ENCODE measurements at places on chromosomes 12 and 14.

GRCh38 chr12:80702889-80703805 lies 4.3 kb upstream of the MYF6 start:
- DNase-seq: no peak

- DNase-seq: no peak
These were observed 10.6 kb downstream of the SDS start for GRCh38 chr12:113392988-113393579.

- no peak for DNase-seq
These were observed 16.3 kb upstream of the BEGAIN start for GRCh38 chr14:100603341-100604120.

DNA sequence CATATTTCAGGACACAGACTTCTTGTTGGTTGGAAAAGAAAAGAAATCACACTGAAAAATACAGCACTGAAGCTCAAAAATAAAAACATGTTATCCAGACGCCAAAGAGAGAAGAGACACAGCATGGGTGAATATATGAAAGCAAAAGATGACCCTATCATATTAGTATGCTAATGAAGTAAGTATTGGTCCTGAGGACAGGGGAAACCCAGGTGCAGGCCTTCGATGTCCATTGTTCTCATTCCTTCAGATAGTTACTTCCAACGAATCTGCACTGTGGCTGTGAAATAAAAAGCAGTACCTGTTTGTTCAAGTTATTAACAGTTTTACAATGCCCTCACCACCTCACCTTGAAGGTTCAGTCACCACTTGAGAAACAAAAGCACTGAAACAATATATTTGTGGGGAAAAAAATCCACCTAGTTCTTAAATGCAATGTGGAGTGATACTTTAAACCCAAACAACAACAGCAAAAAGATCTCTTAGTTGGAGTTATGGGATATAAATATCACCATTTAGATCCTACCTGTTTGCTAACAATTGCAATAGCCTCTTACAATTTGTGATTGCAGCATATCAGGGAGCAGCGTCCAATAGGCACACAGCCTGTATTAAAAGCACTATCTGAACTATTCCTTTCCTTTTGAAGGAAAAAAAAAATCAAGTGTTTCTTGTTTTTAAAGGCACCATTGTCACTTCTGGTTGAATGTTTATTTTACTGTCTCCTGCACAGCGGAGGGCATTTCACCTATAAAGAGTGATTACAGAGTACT lies 188.1 kb downstream of the BCAT1 start:
- no peak for DNase-seq

- no peak for DNase-seq
These were observed 958 bp downstream of the SPATS2 start for GRCh38 chr12:49368240-49368600.

GRCh38 chr14:31939934-31940333 lies 137.2 kb upstream of the ARHGAP5 start:
- DNase-seq: no peak

DNA sequence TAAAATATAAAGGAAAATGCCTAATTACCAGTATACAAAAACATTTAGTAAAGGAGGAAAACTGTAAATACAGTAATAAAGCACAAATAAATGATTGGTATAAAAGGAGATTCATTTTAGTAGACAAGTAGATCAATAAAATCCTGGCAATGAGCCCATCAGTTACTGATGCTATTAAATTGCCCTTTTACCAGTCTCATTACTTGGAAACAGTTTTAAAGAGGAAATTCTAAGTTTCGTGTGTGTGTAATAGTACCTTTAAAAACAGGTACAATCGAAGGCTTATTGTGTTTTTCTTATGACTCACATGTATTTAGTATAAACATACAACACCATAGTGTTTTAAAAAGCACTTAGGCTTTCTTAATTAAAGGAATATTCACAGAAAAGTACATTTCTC lies 46.4 kb upstream of the SYT10 start:
- DNase-seq: no peak

- no peak for DNase-seq
These were observed 5.5 kb upstream of the SCARB1 start for GRCh38 chr12:124869059-124869665.

- DNase-seq: no peak
These were observed 4.0 kb downstream of the TRIP11 start for GRCh38 chr14:92035890-92036289.

- DNase-seq: no peak
These were observed 99.3 kb upstream of the IFNG-AS1 start for GRCh38 chr12:67889931-67890330.

- DNase-seq: no peak
These were observed 482 bp upstream of the IFI27L2 start for GRCh38 chr14:94129758-94130414.

- no peak for DNase-seq
These were observed 17.1 kb downstream of the SPX start for GRCh38 chr12:21543151-21543550.

DNA sequence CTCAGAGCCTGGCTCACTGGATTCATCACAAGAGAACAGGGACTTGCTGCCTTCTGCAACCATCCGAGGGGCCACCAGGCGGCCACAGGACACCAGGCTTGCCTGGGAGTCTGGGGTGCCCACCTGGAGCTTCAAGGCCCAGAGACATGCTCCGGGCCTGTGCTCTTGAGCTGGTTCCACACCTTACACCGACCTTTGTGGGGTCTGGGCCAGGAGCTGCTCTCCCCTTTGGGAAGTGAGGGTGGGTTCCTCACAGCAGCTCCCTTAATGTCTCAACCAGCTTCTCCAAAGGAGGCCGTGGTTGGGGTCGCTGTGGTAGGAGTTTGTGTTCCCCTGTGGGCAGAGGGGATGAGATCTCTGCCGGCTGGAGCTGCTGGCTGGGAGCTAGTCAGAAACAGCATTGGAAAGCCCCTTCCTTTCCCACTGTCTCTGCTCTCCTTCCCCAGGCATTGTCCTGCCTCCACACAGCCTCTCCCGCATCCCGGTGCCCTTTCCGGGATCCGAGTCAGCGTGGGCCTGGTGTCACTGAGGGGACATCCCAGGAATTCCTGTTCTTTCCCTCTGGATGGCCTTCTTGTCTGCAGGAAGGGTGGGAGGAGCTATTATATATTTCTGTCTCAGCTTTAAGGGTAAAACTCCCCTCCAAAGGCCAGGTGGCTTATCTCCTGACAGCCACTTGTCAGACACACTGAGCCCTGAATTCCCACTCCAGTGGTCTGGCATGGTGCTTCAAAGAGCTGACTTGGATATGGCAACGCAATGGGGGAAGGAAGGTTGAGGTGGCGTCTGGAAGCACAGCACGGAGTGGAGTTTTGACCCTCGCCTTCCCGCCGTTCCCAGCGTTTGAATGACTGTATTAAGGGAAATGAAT lies 5.1 kb upstream of the PAPLN start:
- DNase-seq: no peak

DNA sequence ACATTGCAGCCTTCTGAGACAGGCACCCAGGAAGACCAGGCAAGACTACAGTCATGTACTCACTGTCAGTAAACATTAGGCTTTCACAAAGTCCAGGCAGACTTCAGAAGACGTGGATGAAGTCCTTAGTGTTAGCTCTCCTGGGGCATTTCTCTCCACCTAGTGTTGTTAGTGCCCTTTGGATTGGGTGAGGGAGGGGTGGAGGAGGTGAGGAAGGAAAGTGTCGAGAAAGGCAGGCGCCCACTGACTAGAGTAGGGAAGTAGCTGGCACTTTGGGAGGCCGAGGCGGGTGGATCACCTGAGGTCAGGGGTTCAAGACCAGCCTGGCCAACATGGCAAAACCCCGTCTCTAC lies 20.2 kb downstream of the TMEM229B start:
- no peak for DNase-seq

DNA sequence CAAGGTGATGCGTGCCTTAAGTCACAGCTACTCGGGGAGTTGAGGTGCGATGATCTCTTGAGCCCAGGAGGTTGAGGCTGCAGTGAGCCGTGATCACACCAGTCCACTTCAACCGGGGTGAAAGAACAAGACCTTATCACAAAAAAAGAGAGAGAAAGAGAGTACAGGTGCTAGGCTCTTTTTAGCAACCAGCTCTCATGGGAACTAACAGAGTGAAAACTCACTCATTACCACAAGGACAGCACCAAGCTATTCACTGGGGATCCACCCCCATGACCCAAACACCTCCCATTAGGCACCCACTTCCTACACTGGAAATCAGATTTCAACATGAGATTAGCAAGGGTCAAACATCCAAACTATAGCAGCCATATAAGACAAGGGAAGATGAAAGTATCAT lies 164.2 kb downstream of the NDUFA12 start:
- no peak for DNase-seq

DNA sequence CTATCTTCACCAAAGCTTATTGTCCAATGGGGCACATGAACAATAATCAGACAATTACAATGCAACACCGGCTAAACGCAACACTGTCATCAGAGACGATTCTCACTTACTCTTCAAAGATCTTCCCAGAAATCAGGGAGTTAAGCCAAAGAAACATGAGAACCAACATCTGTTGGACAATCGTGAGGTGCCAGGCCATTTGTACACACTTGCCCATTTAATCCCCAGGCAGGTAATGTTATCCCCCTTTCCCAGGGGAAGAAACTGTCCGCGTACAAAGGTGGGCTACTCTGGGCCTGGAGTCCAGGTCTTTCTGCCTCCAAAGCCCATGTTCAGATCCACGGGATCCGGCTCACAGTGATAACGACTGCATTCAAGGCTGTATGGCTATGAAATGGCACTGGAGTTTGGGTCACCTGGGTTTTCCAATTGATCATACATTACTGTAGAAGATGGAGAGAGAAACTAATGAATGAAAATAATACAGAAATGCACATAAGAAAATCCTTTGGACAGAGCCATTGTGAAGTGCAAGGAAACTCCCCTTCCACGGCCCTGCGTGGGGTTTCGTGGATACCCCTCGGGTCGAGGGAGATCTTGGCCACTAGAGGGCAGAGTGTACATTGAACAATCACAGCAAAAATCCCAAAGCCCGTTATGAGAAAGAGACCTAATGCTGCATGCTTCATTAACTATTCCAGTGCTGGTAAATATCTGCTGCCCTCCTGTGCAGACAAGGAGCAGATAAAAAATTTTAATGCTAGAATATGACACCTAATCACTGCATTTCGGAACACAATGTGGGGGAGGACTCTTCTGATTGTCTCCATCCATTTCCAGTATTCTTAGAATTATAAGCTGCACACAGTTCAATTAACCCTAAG lies 111.4 kb downstream of the EGLN3 start:
- DNase-seq: peak; percentile 44

DNA sequence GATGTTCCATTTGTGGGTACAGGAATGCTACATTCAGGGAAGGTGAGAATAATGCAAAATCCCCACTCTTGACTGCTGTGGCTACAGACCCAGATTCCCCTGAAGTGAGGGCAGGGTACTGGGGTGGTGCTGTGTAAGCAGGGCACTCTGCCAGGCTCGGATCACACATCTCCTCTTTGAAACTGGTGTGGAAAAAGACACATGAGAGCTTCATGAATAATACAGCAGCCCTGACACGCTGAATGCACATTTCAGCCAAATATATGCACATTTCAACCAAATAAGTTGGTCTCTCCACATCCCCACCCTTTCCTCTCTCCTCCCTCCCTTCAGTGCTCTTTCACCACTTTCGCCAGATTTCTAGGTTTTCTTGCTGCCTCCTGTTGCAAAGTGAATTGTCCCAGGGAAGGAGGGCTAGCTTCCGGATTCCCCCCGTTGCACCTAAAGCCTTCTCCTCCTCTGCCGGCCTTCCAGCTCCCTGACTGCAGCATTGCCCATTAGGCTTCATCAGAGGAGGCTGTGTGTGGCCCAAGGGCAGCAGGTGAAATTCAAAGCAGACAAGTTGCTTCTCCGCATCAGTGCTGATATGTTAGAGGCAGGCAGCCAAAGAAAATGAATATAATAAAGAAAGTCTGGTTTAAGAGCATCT lies 118.2 kb upstream of the TMCC3 start:
- no peak for DNase-seq

DNA sequence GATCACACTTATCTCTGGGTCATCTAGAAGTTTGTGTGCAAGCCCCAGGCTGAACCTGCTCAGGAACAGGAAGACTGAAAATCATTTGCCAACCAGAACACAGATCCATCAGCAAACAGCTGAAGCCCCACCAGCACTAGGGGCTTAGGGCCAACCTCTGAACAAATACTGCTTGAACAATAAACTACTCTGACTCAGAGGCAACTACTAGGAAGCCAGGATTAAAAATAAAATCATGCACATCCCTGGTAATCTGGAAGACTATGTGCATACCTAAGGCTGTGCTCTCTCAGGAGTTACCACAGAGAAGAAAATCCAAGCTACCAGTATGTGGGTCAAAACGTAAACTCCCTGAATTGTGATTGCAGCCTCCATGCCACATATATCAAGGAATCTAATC lies 15.9 kb downstream of the GALNT8 start:
- no peak for DNase-seq

GRCh38 chr14:48008646-48009045 lies 333.2 kb upstream of the MDGA2 start:
- no peak for DNase-seq

- DNase-seq: no peak
These were observed 137.3 kb upstream of the RTL1 start for GRCh38 chr14:101040538-101041442.

- DNase-seq: no peak
These were observed 87.2 kb upstream of the FGD4 start for GRCh38 chr12:32312049-32312670.

- DNase-seq: no peak
These were observed 130.4 kb downstream of the GRIP1 start for GRCh38 chr12:66548338-66549049.

- DNase-seq: no peak
These were observed 103.6 kb downstream of the SCFD1 start for GRCh38 chr14:30725763-30726162.

DNA sequence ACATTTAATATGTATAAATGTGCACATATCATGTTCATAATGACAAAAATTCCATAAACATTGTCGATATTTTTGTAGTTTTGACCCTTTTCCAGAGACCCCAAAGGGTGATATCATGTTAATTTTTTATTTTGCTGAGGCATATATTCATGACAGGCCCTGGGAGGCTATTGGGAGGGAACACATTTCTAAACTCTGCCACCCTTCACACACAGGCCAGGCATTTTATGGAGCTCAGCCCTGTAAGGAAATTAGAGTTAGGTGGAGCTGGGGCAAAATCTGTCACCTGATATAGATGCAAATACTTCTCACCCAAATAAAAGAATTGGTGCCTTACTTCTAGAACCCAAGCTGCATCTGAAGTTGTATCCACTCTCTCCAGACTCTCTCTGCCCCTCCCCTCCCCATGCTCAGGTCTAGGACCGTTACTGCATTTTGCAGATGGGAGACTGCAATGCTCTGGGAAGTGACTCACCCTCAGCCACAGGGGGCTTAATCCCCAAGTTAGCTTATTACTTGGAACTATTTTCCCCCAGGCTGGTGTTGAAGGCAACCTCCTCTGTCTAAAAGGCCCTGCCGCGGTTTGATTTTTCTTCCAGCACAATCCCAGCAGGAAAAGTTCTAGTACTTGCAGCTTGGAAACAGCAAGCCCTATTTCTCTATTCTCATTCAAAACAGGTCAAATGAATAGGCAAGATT lies 238.9 kb downstream of the EMP1 start:
- no peak for DNase-seq

DNA sequence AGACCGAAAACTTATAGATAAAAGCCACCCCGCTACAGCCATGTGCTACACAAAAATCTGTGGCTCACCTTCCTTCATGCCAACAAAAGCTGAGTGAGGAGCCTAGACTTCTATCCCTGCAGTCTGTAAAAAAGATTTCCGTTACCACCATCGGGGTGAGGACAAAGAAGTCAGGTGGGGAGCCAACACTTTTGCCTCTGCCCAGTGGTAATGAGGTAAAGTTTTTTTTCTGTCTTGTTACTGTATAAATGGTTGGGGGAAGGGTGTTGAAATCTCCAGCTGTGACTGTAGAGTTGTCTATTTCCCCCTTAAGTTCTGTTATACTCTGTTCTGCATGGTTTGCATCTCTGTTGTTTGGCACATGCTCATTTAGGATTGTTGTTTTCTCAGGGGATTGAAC lies 707.8 kb downstream of the FLRT2 start:
- no peak for DNase-seq
